CD14-positive monocyte (primary cell): ENCODE measurements at places on chromosomes 16 and 17.

DNA sequence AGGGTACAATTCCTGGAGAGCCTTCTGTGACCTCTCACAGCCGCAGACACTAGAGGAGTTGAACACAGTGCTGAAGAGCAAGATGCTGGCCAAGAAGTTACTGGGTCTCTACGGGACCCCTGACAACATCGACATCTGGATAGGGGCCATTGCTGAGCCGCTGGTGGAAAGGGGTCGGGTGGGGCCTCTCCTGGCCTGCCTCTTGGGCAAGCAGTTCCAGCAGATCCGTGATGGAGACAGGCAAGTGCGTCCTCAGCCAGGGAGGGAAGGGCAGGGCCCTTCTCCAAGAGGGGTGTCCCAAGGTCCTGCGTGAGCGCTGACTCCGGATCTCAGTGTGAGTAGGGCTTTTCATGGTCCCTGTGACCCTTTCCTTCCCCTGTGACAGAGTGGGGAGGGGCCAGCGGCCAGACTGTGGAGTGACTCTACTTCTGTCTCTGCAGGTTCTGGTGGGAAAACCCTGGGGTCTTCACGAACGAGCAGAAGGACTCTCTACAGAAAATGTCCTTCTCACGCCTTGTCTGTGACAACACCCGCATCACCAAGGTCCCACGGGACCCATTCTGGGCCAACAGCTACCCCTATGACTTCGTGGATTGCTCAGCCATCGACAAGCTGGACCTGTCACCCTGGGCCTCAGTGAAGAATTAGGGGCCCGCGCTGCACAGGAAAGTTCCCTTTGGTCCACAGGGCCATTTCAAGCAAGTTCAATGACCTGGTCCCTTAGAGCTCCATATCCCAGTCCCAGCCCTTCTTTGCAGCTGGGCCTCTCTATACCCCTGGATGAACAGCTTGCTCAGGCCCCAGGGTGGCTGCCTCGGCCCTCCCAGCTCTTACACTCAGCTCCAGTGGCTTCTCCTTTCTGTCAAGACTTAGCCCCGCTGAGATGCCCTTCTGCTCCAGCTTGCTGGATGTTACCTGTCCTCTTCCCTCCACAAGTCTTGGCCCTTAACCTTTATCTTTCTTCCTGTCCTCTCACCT, 13.1 kb downstream of the MPO start:
- no peak for DNase-seq

GRCh38 chr17:66378296-66378695, 75.9 kb downstream of the PRKCA start:
- no peak for DNase-seq

GRCh38 chr16:70534971-70535370, 11.4 kb downstream of the SF3B3 start:
- DNase-seq = no peak

- no peak for DNase-seq
These were observed 68.5 kb downstream of the WWP2 start for GRCh38 chr16:69830534-69831211.

GRCh38 chr17:21014498-21014897, 28.3 kb downstream of the USP22 start:
- DNase-seq = no peak

GRCh38 chr17:41773190-41773588, 13.3 kb downstream of the JUP start:
- DNase-seq = no peak

GRCh38 chr17:68777856-68778694, 176.9 kb upstream of the FAM20A start:
- no peak for DNase-seq

DNA sequence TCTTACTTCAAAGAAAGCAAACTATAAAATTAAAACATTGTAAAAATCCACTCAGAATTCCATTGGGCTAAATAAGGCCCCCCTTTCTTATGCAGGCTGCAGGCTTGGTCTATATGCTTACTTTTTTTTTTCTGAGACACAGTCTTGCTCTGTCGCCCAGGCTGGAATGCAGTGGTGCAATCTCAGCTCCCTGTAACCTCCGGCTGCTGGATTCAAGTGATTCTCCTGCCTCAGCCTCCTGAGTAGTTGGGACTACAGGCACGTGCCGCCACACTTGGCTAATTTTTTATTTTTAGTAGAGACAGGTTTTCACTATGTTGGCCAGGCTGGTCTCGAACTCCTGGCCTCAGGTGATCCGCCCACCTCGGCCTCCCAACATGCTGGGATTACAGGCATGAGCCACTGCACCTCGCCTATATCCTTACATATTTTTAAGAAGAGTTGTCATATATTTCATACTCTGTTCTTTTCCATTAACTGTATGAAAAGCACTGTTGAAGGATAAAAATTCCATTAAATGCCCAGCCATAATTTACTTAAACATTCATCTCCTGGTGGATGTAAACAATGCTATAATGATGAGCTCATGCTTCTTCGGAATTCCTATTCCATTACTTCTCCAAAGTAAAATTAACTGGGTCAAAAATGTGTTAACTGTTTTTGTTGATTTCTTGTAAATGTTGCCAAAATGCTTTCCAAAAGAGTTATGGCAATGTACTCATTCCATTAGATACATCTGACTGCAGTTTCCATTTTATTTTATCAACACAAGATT, 17.8 kb downstream of the SNN start:
- DNase-seq = no peak

DNA sequence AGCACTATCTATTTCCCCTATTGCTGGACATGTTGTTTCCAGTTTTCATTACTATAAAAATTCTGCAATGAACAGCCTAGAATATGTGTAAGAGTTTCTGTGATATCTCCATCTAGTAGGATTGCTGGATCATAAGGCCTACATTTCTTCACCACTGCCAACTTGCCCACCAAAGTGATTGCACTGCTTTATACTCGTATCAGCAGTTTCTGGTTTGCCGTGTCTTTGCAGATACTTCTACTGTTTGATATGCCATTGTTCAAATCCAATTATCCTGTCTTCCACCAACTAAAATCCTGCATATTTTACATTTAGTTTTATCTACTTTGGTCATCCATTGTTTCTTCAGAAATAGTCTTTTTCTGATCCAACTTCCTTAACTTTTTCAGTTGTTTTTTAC, 21.1 kb downstream of the CEP95 start:
- DNase-seq = no peak

GRCh38 chr16:6892966-6893365, 439.7 kb upstream of the RBFOX1 start:
- no peak for DNase-seq

- DNase-seq = no peak
These were observed 7.6 kb downstream of the RAB40B start for GRCh38 chr17:82690786-82691489.

DNA sequence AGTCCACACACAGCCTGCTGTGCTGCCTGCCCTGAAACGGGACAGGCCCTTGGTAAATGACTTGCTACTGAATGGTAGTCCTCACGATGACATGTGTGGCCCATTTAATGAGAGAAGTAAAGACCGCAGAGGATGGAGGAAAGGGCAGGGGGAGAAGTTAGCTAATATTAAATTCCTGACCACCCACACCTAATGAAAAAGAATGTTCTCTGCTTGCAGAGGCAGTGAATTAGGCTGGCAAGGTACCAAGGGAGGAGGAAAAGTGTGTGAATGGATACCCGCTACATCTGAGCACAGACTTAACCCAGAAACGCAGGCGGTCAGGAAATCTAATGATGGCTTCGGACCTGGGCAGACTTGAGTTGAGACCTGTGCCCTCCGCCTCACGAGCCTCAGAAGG, 141.2 kb downstream of the PRKCA start:
- DNase-seq = no peak

- no peak for DNase-seq
These were observed 53.0 kb downstream of the TUBD1 start for GRCh38 chr17:59839651-59840328.

- no peak for DNase-seq
These were observed 509 bp upstream of the ATP2C2 start for GRCh38 chr16:84367750-84368307.

DNA sequence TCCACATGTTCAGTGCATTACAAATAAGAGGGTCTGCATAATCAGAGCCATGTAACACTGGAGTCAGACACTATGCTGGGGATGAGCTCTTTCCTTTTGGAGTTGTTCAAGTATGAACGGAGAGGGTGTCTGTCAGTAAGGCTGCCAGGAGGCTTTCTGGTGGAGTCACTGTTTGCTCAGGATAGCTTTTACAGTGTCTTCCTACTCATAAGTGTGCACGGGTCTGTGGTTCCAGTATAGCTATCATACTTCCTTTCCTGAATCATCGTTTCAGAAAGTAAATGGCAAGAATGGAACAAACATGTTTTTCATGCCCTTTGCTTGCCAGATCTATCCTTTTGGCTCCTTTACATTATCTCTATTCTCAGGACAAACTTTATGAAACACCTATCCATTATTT, 152.7 kb upstream of the CDH11 start:
- no peak for DNase-seq

DNA sequence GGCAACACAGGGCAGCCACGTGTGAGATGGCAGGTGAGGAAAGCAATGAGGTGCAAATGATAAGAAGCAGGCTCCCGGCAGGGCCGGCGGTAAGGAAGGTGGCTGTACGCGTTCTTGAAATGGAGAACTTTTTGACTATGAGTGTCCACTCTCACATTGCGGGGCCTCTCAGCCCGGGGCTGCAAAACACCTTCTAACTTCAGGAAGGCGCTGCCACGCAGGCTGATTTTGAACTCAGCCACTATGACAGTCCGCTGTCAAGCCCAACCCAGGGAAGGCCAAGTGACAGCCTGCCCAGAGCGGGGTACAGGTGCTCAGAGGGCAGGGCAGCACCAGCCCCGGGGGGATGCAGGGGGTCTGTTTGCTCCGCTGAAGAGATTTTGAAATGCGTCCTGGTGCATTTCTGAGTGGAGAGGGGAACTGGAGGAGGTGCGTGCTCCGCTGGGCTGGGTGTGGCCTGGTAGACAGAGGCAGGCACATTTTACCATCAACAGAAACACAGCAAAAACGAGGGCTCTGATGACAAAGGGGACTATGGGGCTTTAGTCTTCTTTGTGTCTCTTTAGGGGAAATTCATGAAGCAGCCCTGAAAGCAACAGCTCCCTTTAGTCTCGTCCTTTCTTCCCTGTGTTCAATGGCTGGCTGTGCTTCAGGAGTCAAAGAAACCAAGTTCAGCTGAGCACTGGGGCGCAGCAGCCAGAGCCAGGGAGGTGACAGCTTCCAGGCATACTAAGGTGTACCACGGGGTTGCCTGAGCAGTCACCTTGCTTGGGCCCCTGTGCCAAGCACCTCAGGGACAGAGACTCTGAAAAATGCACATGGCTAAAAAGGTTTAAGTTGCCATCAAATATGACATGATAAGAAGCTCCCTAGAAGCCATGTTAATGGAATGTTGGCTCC, 14.6 kb upstream of the SREBF1 start:
- no peak for DNase-seq

GRCh38 chr16:58187092-58187491, 10.8 kb downstream of the CSNK2A2 start:
- no peak for DNase-seq

GRCh38 chr16:23917621-23918020, 81.8 kb downstream of the PRKCB start:
- DNase-seq = no peak

DNA sequence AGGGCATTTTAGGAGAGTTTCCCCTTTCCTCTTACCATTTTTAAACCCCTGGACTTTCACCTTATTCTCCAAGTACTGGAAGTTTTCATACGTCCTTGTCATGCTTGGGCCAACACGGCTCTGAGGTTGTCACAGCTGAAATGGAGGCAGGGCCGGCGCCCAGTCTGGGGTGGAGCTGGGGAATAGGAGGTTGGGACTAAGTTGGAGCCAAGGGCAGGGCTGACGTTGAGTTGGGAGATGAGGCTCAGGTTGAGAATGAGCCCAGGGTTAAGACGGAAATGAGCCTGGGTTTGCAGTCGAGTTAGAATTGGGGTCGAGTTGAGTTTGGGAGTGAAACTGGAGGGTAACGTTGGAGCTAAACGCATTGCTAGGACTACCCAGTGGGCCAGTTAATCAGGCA, 1.3 kb downstream of the CLEC10A start:
- DNase-seq = no peak

DNA sequence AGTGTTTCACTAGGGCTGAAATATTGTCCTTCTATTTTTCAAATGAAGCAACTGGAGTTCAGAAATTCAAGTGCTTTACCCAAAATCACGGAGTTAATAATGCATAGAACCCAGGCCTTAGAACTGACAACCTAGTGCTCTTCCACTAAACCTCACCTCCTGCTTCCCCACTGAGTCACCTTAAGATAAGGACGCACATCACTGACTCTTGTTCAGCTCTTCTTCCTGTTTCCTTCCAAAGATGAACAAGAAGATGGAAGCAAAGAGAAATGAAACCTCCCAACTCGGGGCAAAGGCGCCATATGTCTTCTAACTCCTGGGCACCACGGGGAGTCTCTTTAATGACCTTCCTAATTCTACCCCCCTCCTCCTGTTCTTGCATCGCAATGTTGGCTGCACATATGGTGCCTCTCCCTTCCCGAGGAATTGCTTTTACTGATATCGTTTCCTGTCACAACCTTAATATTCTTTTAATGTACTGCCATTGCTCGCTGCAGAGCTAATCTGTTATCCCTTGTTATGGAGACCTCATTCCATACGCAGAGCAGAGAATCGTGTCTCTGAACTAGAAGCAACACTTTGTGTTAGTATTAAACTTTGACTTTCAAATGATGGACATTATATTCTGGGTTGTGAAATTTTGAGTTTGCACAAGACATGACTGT, 591.4 kb downstream of the TMEM114 start:
- DNase-seq = no peak

DNA sequence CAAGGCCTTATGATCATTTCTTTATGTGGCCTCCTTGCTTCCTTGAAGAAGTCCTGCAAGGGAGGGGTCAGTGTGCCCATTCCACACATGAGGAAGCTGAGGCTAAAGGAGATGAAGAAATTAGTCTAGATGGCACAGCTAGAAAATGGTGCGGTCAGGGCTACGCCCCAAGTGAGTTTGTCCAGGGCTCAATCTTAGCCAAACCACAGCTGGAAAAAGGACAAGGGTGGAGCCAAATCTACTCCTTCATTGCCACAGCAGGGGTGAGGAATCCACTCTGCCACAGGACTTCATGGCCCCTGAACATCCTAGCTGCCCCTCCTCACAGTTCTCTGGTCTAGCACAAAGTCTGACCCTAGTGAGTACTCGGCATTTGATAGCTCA, 16.2 kb downstream of the BEAN1 start:
- DNase-seq = no peak

DNA sequence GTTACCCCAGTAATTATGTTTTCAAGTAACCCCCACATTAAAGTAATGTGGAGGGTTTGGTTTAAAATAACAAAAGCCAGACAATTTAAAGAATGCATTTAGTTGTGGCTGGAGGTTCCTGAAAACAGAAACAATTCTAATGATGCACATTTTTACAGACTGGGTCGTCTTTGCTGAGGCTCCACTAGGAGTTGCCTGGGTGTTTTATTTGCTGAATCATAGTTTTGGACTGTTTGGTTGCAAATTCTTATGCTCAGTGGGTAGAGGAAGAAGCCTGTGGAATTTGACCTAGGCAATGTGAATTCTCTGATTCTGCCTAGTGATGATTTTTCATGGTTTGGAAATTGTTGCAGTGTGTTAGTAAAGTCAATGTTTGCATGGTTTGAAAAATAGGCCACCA, 16.3 kb downstream of the SHISA9 start:
- no peak for DNase-seq
